Omental fat pad (tissue), 4 donors: ENCODE measurements at places on chromosomes 4 and X. TPM values are rescaled to one million over a fixed set of nuclear protein-coding genes. Genes with fewer than 3 reads are reported as not detected.

DNA sequence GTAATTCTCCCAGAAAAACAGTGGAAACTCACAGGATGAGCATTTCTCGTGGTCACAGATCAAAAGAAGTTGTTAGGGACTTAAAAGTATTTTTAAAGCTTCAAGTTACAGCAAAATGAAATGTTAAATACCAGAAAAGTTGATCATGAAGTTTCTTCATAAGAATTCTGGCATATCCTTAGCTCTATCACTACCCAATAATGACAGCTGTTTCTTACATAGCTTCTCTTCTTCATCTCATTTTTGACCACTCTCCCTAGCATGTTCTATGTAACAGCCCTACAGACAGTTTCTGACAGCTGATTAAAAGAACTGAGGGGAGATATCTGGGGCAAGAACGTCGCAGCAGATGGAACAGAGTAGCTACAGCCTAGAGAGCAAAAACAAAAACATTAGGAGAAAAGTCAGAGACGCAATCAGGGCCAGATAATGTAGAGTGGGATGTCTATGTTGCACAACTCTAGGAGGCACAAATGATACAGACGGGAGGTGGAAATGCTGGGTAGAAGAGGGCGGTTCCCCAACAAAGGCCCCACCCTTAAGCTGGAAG, 108.7 kb downstream of the CORIN start:
- no peak for DNase-seq

DNA sequence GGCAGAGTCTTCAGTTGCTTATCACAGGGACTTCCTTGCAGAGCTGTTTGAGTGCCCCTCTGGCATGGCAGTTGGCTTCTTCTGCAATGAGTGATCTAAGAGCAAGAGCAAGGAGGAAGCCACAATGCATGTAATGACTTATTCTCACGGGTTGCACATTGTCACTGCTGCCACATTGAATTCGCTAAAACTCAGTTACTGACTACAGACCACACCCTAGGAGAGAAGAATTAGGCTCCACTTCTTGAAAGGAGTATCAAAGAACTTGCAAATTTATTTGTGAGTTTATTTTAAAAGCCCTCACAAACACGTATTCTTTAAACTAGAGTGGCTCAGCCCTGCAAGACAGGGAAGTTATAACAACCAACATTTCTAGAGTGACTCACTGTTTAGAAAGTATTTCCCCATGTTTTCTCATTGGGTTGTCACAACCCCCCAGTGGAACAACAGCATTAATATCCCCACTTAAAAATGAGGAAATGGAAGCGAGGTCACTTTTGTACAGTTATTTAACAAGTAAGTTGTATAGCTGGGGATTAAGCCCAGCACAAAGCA, 32.4 kb upstream of the RBPJ start:
- no peak for DNase-seq

Gene PCDH19
- total RNA-seq = 0.74 TPM

DNA sequence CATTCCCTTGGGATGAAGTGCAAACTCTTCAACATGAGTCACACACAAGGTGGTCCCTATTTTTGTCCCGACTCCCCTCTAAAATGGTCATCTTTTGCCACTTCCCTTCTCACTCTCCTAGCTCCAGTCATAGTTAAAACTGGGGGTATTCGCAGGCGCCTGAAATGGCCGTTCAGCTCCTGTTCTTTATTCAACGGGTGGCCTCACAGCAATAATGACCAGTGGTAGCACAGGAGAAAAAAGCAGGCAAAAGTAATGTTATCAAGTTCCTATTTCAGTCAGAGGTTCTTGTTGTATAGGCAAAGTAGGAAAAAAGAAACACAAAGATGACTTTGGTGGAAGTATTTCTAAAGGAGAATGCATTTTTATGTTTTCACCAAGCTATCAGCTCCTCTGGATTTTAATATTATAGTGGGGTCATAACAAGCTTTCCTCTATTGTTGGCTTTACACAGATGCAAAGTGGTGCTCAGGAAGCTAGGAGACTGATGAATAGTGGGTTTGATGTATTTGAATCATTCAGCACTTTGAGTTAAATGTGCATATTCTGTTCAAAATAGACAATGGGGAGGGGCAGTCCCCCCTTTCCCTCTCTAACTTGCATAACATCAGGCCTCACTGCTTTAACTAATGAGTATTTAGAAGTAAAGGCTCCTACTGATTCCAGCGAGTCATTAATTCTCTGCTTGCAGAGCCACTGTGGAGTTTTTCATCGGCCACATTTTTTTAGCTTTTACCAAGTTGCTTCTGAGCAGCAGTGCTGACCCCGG, 171.2 kb upstream of the NDP start:
- no peak for DNase-seq

GRCh38 chr4:98648602-98649001, 9.8 kb downstream of the TSPAN5 start:
- DNase-seq = no peak

Gene AMOT
- 14.8 TPM for total RNA-seq

- no peak for DNase-seq
Observed at GRCh38 chrX:22059775-22060174, 27.6 kb downstream of the PHEX start.

DNA sequence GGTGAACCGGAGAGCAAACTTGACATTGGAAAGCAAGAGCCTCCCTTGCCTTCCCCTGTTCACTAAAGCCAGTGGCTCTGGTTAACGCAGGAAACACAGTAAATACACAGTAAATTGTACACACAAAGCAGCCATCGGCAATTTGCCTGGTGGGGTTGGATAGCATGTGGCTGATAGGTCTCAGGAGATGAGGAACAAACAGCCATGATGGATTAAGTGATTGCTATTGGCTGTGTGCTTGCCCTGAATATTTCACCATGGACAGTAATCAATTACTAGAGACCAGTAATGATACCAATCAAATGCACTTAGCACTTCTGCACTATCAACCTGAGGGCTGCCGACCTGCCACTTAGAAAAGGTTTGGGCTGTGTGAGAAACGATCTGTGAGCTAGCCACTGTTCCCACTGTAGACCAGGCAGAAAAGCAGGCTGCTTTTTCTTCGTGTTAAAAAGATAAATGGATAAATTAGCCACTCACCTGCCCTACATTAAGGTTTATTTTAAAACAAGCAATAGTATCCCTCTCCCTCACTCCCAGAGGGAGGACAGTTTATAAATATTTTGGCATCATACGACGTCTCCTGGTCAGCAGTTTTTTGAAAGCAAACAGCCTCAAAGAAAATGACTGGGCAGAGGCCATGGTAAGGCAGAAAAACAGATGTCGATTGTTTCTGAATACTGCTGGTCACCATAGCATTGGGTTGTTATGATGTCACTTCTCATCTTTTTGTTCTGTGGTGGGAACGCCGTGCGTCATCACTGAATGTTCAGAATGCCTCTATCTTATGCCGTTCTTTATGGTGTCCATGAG, 167.1 kb downstream of the MAML3 start:
- no peak for DNase-seq

DNA sequence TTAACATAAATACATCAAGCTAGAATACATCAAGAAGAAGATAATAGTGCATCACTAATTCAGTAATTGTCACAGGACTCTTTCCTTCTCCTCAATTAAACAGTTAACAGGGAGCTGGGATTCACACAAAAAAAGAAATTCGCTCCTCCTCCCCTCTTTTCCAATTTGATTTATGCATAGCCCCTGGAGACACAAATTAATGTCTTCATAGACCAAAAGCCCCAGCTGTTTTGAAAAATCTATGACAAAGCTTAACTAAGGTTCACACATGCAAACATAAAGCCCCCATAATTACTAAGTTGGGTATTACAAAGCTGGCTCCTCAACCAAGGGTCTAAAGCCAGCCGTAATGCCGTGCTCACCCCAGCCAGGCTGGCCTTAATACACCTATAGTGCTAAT, 61.2 kb downstream of the ENOX2 start:
- DNase-seq = no peak

GRCh38 chr4:90211174-90211573, 84.0 kb downstream of the CCSER1 start:
- no peak for DNase-seq

Gene GAGE2A
- not detected for total RNA-seq

GRCh38 chr4:73236151-73236550, 22.4 kb downstream of the ANKRD17 start:
- DNase-seq = no peak

DNA sequence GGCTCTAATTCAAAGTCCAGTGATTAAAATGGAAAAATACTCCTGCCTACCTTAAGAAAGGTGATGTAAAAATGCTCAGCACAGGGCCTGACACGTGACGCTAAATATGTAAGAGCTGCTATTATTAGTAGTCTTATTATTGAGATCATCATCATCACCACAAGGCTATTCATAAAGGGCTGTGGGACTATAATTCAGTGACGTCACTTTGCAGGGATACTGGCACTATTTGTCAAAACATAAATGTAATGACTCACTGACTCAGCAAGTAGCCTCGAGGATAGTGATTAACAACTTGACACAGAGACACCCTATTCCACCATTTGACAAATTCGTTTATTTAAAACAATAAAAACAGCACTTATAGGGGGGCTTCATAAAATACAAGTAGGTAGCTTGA, 258.9 kb downstream of the SPANXN1 start:
- DNase-seq = no peak

Gene TEX13C
- total RNA-seq = not detected

Gene PHOX2B
- total RNA-seq = not detected

- DNase-seq = no peak
Observed at GRCh38 chr4:16271411-16271810, 45.1 kb upstream of the TAPT1 start.

- no peak for DNase-seq
Observed at GRCh38 chr4:47749858-47750257, 88.0 kb downstream of the CORIN start.

Gene OPHN1
- total RNA-seq = 7.0 TPM

DNA sequence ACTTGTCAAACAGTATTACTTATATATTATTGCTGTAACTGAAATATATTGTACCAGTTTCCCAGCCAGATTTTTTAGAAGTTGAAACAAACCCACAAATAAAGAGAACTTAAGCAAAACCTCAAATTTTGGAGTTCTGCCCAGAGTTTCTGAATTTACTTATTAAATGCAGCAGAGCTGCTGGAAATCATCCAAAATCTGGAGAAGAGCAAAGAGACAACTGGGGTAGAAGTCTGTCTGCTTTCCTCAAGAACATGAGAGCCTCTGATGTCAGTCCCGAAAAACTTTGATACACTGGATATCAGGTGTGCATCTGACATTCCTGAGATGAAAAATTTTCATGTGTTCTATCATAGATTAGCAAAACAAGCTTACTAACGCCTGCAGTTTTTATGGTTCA, 325.9 kb downstream of the NR3C2 start:
- DNase-seq = no peak

Gene MYL5
- total RNA-seq = 9.3 TPM

- DNase-seq = no peak
Observed at GRCh38 chr4:5444918-5445517, 263.3 kb downstream of the EVC2 start.

Gene RHOXF2B
- not detected for total RNA-seq

DNA sequence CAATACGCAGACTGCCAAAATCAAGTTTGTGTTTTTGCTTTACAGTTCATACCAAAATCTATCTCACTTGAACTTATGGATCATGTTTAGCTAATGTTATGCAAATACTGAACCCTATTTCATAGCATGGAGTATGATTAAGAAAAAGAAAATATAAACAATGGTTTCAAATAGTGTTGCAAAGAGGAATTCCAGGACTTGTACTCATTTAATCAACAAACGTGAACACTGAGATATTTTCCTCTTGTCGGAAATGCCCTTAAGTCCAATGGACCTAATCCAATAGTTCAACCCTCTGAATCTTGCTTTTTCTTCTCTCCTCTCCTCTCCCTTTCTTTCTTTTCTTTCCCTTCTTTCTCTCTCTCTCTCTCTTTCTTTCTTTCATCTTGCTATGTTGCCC, 30.8 kb downstream of the RASL11B start:
- no peak for DNase-seq

- no peak for DNase-seq
Observed at GRCh38 chr4:148097801-148098200, 344.4 kb downstream of the NR3C2 start.

DNA sequence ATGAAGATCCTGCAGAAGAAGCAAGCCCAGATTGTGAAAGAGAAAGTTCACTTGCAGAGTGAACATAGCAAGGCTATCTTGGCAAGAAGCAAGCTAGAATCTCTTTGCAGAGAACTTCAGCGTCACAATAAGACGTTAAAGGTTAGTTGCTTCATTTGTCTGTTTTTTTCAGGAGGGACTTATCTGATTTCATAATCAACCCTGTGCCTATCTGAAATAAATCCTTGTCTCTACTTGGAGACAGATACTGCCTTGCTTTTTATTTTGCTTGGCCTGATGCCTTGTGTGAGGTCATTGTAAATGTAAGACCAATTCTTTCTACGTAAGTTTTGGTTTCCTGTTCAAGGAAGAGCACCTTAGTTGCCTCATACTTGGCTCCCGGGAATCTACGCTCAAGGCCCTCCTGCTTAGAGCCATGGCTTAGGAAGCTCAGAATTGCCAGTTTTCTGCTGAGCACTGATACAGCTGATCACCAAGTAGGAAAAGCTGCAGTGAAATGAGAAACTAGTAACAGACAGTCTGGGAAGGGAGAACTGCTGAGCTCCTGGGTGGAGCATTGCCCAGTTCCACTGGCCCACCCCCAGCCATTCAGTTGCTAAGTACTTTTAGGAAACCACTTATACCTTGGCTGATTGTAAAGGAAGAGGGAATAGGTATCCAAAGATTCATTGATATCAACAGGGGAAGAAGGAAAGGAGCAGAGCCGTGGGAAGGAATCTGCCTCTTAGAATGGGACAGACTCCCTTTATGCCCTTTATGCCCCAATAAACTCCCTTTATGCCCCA, 41.8 kb downstream of the RBBP7 start:
- DNase-seq = no peak

Gene MAGEC1
- not detected for total RNA-seq

Gene OPRPN
- not detected for total RNA-seq

DNA sequence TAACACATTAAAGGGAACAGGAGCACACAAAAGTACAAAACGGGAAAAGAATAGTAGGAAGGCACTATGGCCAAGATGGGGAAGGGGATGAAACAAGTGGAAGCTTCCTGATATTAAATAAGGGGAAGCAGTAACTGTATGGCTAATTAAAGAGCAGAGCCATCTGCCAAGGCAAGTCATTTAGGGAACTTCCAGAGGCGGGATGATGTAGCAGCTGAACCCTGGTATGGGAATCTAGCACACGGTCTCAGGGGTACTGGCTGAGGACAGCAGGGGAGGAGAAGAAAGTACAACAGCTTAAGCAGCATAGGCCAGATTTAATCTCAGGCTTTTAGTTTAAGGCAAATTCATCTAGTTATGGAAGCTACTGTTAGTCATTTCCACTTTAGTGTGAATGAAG, 59.1 kb downstream of the IGFBP7 start:
- DNase-seq = no peak
